Hematopoietic multipotent progenitor cell treated with erythropoietin and hydrocortisone succinate and interleukin-3 and kit ligand, for 4 days (in vitro differentiated cells): ENCODE measurements at places on chromosomes 3 and 15.
A peak's percentile ranks its signal among the peaks of the same experiment; 100 is the strongest.

- DNase-seq: no peak
Observed at GRCh38 chr3:67383379-67383778, 271.0 kb downstream of the SUCLG2 start.

DNA sequence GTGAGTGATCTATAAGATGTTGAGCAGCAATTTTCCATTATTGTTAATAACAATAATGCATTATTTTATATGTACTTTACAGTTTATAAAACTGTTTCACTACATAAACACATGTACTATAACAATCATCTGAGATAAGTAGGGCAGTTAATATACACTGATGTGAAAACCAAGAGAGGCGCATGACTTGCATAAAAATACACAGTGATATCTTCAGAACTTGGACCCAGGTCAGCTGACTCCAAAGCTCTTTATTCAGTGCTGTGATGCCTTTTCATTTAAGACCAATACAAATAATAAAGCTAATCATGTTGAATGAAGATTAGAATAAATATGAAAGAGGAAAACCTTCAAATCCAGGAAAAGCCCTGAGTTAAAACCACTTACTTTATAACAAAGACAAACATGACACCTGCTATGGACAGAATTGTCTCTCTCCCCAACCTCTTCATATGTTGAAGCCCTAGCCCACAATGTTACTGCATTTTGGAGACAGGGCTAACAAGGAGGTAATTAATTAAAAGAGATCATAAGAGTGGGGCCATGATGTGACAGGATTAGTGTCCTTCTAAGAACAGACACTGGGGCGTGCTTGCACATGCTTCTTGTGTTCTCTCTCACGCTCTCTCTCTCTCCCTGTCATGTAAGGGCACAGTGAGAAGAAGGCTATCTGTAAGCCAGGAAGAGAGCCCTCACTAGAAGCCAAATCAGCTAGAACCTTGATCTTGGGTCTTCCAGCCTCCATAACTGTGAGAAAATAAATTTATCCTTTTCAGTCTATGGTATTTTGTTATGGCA lies 55.8 kb upstream of the TSPAN3 start:
- peak; percentile 40 for DNase-seq

GRCh38 chr3:56811546-56812202 lies 9.9 kb upstream of the ARHGEF3 start:
- DNase-seq: peak; percentile 35

- peak; percentile 64 for DNase-seq
Observed at GRCh38 chr3:72065872-72066641, 281.1 kb upstream of the PROK2 start.

GRCh38 chr3:157819270-157820156 lies 286.7 kb downstream of the SHOX2 start:
- DNase-seq: no peak

DNA sequence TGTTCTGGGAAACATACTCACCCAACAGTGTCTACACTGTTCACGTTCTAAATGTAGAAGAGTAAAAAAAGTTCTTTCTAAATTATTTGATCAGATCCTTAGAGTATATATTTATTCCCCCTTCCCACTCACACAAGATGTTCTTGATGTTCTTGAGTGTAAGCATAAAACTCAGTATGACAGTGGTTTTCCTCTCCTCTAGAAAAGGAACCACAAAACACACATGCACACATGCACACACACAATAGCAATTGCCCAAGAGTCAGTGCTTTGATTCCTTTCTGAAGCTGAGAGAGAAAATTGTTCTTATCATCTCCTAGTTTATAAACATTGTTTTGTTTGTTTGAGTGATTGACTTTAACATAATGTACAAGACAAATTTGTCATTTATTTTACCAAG lies 123.2 kb upstream of the PHLDB2 start:
- no peak for DNase-seq

DNA sequence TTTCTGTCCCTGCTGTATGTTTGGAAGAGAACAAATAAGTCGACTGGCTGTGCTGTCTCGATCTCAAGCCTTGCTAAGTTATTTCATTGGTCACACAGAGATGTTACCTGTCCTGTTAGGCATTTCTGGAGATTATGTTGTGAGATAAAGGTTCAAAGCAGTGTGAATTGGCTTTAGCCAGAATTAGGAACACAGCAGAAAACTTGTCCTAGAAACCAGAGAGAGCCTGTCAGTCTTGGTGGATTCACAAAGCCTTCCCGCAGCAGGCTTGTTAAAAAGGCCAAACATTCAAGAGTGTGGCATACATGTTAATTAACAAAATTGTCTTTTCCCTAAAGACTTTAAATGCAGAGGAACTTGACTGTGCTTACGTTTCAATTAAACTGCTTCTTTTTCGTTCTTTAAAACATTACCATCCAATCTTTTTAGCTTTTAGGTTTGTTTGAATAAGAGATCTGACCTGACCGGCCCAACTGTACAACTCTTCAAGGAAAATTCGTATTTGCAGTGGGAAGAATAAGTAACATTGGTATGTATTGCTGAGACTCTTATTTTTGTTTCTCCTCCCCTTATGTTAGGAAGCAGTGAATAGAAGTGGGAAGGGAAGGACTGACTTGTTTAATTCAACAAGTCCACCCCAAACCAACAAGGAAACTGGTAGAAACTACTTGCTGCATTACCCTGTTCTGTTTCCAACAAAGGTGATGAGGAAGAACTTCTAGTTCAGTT lies 25.2 kb downstream of the ABHD2 start:
- DNase-seq: no peak

DNA sequence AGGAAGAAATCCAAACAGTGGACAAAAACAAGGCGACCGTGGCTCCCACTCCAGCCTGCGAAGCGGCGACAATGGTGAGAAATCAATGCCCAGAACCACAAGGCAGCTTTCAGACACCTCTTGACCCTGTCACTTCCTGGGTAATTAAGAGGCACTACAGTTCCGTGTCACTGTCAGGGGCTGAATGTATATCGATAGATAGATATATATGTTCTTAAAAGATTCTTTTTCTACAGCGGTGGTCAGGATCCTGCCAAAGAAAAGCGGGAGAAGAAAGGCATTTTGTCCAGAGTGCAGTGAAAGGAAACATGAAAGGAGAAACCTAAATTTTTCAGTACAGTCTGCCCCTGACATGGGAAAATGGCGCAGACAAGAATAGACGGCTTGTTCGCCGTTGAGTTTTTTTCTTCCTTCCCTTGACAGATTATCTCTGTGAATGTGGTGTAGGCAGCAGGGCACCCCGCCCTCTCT lies 56.2 kb upstream of the HES1 start:
- DNase-seq: no peak
